Stimulated activated memory B cell treated with anti-CD40 and anti-IgM and Interleukin-4, amounts not matched to agents 10 μg/mL and 1 μg/mL and 100 μg/mL, for 72 hours (primary cell): ENCODE measurements at places on chromosomes 12 and 14.
A peak's percentile ranks its signal among the peaks of the same experiment; 100 is the strongest.

DNA sequence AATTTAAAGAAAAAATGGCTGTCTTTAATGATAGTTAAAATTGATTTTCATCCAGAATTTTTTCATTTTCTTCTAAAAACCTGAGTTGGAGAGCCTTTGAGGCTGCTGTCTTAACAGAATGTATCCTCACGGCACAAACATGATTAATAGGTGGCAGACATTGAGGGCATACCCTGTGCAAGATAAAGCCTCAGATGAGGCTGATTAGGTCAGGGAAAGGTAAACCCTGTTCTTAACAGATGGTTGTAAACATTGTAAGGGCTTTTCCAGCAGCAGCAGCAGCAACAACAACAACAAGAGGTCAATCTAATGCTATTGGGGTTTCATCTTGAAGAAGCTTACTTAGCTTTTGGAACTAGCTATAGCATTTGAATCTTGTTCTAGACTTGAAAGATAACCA, 17.4 kb downstream of the GNG2 start:
- ATAC-seq, result no peak

GRCh38 chr14:35292770-35293561, 784 bp downstream of the PSMA6 start:
- ATAC-seq, result no peak

GRCh38 chr12:51906430-51907082, 748 bp upstream of the ACVRL1 start:
- no peak for ATAC-seq

- ATAC-seq, result no peak
These were observed 204.4 kb upstream of the NUDT4 start for GRCh38 chr12:93173178-93173957.

DNA sequence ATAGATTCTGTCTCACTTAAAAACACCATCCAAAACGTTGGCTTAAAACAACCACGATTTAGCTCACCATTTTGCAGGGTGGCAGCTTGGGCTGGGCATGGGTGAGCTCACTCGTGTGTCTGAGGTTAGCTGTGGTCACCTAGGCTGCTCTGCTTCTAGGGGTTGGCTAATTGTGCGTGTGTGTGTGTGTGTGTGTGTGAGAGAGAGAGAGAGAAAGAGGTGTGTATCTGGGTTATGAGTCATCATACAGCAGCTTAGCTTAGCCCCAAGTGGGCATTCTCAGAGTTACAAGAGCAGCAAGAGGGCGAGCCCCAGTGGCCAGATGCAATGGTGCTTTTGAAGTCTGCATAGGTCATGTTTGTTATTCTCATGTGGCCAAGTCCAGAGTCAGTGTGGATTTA, 6.0 kb downstream of the FBXW8 start:
- peak; percentile 91 for ATAC-seq

- ATAC-seq, result peak; percentile 96
These were observed 250.9 kb upstream of the OR4E1 start for GRCh38 chr14:21924479-21924878.

DNA sequence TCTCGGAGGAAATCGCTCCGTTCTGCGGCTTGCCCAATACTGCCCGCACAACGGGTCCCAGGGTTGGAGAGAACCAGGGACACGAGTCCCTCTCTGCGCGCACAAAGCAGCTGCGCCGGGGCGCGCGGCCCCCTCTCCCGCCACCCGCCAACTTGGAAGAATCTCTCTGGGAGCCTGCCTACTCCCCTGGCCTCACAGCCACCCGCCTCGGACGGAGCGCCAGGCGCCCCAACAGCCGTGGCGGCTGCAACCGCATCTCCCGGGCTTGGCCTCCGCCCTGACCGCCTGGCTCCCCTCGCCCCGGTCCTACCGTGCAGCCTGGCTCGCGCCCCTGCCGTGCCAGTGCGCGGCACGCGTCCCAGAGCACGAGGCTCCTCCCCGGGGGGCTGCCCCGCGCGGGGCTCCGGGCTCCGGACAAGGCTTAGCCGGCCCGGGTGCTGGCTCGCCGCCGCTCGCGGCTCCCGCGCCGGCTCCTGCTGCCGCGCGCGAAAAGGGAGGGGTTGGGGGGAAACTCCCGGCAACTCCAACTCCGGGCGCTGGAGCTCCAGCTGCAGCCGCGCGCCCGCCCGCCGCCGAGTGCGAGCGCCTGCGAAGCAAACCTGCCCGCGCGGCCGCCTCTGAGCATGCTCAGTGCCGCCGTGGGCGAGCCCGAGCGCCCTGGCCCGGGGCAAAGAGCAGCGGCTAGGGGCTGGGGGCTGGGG, at the start of gene STXBP6:
Gene STXBP6 (minus strand): TSS at position 580 of the 701 bp plus-strand sequence. CDS start 75,329 bp downstream, outside the sequence.
- peak; percentile 40 for ATAC-seq

DNA sequence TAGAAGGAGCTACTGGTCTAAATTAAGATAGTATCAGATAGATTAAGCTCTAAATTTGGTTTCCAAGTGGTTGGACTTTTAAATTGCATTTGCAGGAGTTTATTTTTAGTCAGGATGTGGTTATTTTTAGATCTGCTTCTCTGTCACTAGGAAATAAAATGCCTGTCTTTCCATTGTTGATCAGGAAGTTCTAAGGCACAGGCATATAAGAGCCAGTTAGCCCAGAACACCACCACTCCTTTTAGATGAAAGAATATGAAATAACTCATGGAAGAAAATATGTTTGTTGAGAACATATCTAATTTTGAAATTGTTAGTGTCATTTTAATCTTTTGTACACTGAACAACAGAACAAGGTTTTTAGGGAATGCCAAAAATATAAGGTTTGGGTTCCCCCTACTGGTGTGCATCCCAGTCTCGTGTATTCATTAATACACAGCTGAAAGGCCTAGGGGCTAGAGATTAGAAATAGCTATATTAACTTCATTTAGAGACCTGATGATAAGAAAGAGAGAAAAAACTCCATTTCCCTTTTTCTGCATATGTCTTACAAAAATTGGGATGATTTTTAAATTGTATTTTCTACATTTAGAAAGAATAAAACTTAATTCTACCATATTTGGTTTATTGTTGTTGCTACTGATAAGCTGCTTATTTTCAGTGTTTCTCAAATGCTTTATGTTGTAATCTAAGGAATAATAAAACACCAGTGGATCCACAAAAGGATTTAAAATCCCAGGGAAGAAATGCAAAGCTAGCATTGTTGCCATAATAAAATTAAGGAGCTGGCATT, 67.2 kb downstream of the RIC8B start:
- ATAC-seq, result no peak

- peak; percentile 6 for ATAC-seq
These were observed 572 bp upstream of the RASSF8 start for GRCh38 chr12:25957793-25958427.

- no peak for ATAC-seq
These were observed 74.6 kb downstream of the CHGA start for GRCh38 chr14:92997343-92998061.

- peak; percentile 66 for ATAC-seq
These were observed 8.2 kb downstream of the PRKCH start for GRCh38 chr14:61329478-61330051.

- ATAC-seq, result no peak
These were observed 167.1 kb downstream of the TTC7B start for GRCh38 chr14:90649083-90649482.
